ENCODE measurements at places on chromosomes 2 and 18.

- DNase-seq, result no peak
Measured at GRCh38 chr2:191462370-191462769, 215.6 kb upstream of the NABP1 start.

DNA sequence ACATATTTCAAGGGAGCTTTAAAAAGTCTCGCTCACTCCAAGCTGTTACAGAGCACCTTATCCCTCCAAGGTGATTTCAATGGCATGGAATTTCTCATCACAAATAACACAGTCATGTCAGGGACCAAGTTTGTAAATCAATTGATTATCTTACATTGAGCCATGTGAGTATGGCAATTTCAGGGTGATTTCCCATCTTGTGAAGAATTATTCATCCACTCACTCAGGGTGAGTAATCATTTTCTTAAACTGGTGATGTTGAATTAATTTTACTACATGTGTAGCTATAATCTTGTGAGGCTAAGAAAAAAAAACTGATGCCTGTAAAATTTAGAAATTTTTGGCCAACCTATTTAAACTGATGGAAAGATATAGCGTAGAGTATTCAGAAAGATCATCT lies 3.3 kb upstream of the ABCA12 start:
- no peak for DNase-seq

DNA sequence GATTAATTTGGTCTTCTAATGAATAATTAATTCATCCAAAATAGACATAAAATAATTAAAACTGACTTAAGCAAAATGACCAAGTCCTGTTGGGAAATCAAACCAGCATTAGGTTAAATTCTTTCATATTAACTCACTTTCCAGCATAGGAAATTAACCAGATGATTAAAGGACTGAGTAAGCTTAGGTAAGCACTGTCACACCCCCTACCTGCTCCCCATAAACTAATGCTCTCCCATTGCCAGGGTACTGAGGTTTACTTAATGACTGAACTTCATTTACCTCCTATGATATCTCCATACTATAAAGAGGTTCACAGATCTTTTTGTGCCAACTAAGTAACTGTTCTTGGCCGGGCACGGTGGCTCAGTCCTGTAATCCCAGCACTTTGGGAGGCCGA lies 13.7 kb downstream of the DSC2 start:
- DNase-seq, result no peak

DNA sequence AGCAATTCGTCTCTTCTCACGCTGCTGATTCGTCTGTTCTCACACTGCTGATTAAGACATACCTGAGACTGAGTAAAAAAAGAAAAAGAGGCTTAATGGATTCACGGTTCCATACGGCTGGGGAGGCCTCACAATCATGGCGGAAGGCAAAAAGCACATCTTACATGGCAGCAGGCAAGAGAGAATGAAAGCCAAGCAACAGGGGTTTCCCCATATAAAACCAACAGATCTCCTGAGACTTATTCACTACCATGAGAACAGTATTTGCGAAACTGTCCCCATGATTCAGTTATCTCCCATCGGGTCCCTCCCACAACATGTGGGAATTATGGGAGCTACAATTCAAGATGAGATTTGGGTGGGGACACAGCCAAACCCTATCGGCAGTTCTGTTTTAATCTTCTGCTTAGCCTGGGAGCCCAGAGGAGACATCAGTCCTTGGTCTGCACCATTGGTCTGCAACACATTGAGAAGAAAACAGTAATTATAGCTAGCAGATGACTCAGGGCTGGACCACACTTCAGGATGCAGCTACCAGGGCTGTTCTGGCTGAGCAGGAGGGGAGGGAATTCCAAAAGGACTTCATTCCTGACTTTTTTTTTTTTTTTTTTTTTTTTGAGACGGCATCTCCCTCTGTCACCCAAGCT lies 69.4 kb downstream of the CABLES1 start:
- no peak for DNase-seq

- DNase-seq, result no peak
Measured at GRCh38 chr2:15666861-15667808, 75.5 kb downstream of the DDX1 start.

DNA sequence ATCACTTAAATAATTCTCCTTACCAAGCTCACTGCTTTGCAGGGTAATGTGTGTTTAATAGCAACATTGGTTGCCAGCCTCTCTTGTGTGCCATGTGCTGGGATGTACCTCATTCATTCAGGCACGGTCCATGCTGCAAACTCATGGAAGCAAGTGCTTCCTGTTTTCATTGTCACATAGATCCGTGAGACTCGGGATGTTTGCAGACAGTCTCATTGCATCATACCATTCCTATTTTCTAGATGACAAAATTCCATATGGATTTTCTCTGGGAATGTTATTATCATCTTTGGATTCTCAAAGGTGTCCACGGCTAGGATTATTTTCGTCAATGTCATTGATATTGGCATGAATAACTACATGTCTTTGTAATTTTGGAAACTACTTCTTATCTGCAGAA lies 60.0 kb upstream of the HDAC4 start:
- DNase-seq, result no peak

- DNase-seq, result no peak
Measured at GRCh38 chr18:35618696-35619095, 37.2 kb downstream of the GALNT1 start.

DNA sequence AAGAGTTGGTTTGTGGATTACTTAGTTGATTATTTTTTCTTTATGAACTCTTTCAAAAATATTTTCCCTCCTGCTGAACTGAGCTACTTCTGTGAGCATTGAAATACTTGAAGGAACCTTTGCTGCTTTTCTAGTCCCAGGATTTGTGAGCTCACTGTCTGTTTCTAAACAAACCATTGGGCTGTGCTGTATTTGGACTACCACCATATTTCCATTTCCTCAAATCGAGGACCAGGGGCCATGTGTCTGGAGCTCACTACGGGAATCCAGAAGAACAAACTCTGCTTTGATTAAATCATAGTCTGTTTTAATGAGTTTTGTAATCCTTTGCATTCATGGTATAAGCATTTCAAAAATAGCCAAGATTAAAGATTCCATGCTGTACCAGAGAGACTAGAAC lies 1.3 kb downstream of the MRPL33 start:
- DNase-seq, result no peak

- no peak for DNase-seq
Measured at GRCh38 chr18:22912835-22913234, 20.3 kb upstream of the RBBP8 start.

DNA sequence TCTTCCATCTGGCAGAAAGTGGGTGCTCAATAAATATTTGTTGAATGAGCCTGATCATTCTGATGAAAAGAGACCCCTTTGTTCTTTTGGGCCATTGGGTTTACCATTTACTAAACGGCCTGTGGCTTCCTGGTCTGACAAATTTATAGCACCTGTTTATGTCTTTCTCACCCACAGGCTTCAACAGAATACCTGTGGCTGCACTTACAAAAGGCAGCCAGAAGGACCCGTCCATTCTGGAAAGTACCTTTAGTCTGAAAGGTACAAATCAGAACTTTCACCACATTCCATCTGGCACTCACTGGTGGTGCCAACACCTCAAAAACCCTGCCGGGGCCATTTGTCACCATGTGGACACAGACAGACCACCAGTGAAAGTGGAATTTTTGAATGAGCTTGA lies 167.5 kb downstream of the ETAA1 start:
- no peak for DNase-seq

DNA sequence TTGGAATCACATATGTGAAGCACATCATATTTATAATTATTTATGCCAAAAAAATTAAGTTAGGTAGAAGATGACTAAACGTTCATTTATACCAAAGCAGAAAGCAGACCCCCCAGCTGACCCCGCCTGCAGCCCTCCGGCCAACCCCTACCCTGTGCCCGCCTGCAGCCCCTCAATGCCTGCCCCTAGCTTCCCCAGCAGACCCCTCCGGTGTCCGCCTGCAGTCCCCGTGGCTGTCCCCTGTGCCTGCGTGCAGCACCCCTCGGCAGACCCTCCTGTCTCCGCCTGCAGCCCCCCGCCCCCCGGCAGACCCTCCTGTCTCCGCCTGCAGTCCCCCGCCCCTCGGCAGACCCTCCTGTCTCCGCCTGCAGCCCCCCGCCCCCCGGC lies 136.2 kb downstream of the NFATC1 start:
- DNase-seq, result no peak

DNA sequence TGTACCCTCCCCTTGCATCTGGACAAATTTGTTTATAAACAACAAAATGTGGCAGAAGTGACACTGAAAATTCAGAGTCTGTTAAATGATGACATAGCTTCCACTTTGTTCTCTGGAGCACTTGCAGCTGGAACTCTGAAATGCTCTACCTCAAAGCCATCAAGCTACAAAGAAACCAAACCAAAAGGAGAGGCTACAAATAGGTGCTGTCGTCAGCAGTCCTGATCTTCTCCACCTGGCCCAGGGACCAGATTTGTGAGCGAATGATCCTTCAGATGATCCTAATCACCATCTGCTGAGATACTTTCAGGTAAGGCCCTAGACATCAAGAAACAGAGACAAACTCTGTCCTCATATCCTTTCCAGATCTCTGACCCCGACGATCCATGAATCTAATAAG lies 27.9 kb upstream of the PAIP2B start:
- no peak for DNase-seq

- no peak for DNase-seq
Measured at GRCh38 chr2:46674488-46674887, 195.1 kb downstream of the TMEM247 start.

DNA sequence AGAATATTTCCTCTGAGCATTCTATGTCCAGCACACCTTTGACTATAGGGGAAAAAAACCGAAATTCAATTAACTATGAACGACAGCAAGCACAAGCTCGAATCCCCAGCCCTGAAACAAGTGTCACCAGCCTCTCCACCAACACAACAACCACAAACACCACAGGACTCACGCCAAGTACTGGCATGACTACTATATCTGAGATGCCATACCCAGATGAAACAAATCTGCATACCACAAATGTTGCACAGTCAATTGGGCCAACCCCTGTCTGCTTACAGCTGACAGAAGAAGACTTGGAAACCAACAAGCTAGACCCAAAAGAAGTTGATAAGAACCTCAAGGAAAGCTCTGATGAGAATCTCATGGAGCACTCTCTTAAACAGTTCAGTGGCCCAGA lies 79.4 kb upstream of the FAM117B start:
- no peak for DNase-seq

GRCh38 chr2:222320436-222321395 lies 21.9 kb upstream of the PAX3 start:
- DNase-seq, result no peak

DNA sequence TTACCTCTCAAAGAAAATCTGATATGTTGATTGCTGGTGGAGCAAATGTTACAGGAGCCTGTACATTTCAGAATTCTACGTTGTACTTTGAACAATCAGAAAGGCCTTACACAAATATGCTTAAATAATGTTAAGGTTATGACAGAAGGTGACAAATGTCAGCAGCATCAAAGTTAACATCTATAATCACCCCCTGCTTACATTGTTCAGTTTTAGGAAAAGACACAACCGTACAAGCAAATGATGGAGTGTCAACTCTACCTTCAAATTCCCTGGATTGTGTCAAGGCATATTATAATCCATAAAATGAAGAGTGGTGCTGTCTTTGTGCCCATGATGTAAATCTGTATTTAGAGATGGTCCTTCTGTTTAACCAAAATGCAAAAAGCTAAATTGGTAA lies 465.5 kb downstream of the ARHGAP15 start:
- no peak for DNase-seq

DNA sequence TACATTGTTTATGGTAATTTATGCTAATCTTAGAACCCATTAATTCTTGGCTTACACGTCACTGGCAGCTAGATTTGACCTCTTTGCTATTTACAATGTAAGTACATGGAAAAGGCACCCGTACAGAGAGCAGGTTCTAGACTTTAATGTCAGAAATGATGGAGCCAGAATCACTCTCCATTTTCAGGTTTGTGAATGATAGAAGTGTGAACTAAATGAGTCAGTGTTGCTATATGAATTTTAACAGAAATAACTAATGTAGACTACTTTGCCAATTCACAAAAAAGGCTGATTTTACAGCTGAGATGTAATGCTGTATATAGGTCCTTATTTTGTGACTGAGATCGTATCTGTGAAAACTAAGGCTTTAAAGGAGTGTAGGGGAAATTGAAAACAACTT lies 214.6 kb downstream of the LDLRAD4 start:
- no peak for DNase-seq

DNA sequence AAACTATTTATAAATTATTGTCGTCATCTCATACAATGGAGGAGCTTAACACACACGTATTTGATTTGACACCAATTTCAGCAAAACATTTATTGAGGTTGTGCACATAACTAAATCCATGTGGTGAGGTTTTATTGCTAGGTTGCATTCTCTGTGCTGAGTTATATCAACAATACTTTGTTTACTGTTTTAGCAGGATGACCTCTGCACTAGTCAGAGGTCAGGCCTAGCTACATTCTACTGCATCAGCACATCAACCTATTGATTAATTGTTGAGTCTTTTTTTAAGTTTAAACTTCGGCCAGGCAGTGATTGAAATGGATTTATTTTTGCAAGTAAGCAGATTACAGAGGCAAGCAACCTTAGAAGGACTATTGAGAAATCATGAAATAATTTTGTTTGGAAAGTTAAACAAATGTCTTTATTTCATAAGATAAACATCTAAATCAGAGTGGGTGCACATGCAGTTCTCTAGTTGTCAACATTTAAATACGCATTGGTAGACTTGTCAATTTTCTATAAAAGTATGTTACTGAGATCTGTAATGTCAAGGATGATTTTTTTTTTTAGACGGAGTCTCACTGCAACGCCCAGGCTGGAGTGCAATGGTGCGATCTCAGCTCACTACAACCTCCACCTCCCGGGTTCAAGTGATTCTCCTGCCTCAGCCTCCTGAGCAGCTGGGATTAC lies 75.2 kb upstream of the CD28 start:
- no peak for DNase-seq

DNA sequence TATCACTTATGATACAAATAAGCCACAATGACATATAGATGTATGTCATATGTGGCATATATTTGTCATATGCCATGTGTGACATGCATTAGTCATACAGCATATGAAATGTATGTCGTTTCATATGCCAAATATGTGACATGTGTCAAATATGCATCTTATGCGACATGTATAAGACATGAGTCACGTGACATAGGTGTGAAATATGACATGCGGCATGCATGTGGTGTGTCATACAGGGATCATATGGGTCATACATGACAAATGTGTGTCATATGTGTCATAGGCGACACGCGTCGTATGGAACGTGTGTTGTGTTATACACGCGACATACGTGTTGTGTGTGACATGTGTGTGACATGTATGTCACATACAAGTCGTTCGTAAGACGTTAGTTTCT lies 2154.0 kb upstream of the PIK3C3 start:
- no peak for DNase-seq

GRCh38 chr2:3114406-3115185 lies 263.0 kb downstream of the EIPR1 start:
- no peak for DNase-seq

- DNase-seq, result peak; percentile 58
Measured at GRCh38 chr18:55588111-55588869, at the start of gene TCF4. Gene TCF4 (minus strand): TSS chr18:55588192. CDS start chr18:55587116, 1,076 bp downstream.

- DNase-seq, result no peak
Measured at GRCh38 chr18:44601447-44601846, 79.2 kb upstream of the SETBP1 start.

Data from immature natural killer cell (primary cell).